Left colon (tissue), 2 donors: ENCODE measurements at places on chromosomes 11 and 22. TPM values are rescaled to one million over a fixed set of nuclear protein-coding genes. Genes with fewer than 3 reads are reported as not detected.

GRCh38 chr22:26586556-26587325 is 3.2 kb downstream of the TPST2 start:
- no peak for DNase-seq

DNA sequence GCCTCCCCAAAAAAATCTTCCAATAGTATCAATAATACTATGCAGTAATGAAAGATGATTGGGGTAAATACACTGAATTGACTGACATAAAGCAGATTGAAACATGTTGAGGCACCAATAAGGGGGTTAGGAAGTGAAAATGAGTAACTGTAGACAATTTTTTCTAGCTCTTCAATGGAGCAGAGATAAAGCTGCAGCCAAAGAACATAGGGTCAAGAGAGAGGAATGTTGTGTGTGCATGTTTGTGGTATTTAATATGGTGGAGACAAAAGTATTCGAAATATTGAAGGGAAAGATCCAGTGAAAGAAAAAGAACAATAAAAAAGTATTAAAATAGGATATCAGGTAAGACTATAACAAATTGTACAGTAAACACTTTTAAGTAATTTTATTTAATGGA is 450.0 kb upstream of the CCDC179 start:
- DNase-seq = no peak

DNA sequence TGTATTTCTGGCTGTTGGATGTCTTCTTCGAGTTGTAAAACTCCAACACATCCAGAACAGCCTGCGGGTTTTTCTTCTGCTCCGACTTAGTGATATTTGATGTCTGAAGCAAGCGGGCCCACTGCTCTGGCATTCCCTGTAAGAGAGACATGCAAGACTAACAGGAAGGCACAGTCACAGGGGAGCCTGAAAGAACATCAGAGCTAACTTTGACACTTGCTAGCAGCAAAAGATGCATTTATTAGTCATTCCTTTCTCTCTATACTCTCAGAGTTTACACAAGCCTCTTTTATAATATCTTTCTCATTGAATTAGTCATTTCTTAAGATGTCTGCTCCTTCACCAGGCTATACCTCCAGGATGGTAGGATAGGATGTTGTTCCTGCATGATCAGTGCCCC is 77.8 kb upstream of the GDPD4 start:
- no peak for DNase-seq

GRCh38 chr22:49760280-49760629 is 67.4 kb downstream of the BRD1 start:
- DNase-seq = no peak

DNA sequence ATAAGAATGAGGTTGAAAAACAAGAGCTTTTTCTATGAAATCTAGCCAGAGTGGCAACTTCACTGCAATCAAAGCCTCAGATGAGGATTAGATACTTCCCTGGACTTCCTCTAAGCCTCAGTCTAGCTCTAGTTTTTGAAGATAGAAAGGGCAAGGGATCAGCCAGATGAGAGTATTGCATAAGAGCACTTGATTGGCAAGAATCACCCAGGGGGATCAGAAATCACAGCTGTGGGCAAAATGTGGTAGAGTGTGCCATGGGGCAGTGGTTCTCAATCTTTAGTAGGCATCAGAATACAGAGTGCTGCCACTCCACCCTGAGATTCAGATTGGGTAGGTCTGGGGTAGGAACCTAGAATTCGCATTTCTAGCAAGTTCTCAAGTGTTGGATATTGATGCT is 82.4 kb downstream of the EXT2 start:
- DNase-seq = no peak

GRCh38 chr22:39480557-39480956 is 21.5 kb upstream of the MIEF1 start:
- DNase-seq = no peak

- no peak for DNase-seq
Measured at GRCh38 chr11:1472180-1473005, 14.2 kb downstream of the MOB2 start.

KRTAP5-5 gene
- 0.28 TPM for total RNA-seq

KCNK4 gene
- total RNA-seq = not detected

DNA sequence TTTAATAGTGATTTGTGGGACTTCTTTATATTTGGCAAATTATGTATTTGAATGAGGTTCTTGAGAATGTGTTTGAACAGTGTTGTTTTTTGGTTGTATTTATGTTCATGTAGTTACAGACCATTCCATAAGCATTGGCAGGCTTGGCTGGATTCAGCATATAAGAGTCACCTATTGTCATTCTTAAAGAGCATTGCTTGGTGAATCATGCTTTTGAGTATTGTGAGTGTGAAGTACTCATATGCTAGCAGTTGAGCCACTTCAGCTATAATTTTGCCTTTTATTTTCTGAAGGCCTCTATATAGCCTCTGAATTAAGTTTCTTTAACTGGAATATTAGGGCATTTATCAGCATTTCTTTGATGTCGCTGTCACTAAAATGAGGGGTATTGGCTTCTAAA is 110.0 kb upstream of the GAL start:
- DNase-seq = no peak

DNA sequence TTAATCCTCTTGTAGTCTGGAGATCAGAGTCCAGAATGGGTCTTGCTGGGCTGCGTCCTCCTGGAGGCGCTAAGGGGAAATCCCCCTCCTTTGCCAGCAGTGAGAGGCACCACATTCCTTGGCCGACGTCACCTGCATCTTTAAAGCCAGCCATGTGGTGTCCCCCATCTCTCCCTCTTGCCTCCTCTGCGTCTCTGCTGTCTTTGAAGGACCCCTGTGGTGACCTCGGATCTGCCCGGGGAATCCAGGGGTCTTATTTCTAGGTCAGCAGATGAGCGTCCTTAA is 27.2 kb upstream of the PARVB start:
- no peak for DNase-seq

FOLR3 gene
- total RNA-seq = not detected

GRCh38 chr22:49561338-49561737 is 266.3 kb downstream of the BRD1 start:
- DNase-seq = no peak

HORMAD2 gene
- not detected for total RNA-seq

DNA sequence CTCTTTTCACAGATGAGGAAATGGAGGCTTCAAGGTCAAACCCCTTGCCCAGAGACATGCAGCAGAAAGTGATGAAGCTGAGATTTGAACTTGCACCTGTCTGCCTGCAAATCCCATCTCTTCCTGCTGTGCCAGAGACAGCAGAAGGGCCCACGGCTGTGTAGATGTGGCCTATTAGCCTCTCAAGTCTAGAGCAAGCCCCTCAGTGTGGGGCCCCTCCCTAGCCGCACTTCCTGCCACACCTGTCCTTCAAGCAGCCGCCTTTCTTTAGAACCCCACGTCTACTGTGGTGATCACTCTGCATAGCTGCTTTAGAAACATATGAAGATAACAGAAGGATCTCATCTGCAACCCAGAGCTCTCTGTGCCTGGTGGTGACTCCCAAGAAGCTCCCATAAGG is 41.2 kb upstream of the JAM3 start:
- DNase-seq = no peak

PDGFD gene
- total RNA-seq = 2.4 TPM
